ENCODE measurements at places on chromosomes 1 and 21.

DNA sequence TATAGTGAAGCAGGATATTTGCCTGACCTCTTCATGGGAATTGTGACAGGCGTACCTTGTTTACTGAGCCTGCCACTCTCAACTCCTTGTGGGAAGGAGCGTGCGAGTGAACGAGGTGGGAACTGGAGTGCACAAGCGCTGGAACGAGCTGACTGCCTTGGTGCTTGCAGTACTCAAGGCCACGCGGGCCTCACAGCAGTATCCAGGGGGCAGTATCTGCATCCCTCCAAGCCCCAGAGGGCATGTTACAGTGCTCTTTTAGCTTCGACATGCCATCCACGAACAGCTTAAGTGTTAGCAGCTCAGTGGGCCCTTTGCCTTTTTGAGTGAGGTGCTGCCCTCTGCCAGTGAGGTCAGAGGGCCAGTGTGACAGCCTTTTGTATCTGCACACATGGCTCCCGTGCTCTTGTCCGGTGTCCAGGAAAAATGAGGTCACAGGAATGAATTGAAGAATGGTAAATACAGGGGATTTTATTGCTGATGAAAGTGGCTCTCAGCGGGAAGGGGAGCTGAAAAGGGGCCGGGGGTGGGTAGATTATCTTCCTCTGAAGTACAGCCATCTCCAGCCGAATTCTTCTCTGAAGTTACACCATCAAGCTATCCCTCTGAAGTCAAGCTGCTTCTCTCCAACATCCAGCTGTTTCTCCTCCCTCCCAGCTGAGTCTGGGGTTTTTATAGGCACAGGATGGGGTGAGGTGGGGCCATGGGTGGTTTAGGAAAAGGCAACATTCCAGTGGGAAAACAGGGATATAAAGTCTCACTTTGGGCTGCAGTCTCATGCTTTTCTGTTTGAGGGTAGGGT is 69.3 kb downstream of the EPB41 start:
- DNase-seq, result no peak

DNA sequence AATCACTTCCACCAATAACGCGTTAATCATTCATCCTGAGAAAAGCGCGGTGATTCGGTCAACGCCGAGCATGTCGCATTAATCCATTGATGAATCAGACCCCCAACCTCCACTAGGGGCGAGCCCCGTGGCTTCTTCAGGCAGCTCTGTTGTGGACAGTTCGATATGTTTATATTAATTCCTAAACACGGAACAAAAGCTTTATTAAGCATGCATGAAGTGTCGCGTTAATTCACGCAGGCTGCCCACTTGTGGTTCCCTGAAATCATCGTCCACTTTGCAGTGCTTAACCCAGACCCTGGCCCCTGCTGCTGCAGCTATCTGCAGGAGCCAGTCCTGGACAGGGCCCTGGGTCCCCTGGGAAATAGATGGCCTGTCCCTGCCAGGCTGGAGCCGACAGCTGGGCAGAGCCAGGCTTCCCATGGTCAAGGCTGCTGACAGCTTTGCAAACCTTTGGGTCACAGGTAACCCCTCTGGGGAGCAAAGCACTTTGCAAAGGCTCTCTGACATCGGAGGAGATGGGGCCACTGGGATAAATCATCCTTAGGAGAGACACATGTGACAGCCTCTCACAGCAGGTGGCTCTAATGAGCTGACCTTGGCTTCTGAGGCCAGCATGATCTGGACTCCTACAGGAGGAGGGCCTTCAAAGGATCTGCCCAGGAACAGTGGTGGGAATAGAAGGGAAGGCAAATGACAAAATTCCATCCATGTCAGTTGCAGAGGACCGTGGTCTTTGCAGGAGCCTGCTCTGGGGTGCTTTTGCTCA is 137.0 kb upstream of the AJAP1 start:
- DNase-seq, result no peak

GRCh38 chr1:100730130-100730529 is 10.6 kb downstream of the VCAM1 start:
- no peak for DNase-seq

- DNase-seq, result no peak
Measured at GRCh38 chr1:5423109-5423508, 569.1 kb downstream of the NPHP4 start.

- no peak for DNase-seq
Measured at GRCh38 chr1:90340606-90341005, 345.7 kb downstream of the ZNF326 start.

DNA sequence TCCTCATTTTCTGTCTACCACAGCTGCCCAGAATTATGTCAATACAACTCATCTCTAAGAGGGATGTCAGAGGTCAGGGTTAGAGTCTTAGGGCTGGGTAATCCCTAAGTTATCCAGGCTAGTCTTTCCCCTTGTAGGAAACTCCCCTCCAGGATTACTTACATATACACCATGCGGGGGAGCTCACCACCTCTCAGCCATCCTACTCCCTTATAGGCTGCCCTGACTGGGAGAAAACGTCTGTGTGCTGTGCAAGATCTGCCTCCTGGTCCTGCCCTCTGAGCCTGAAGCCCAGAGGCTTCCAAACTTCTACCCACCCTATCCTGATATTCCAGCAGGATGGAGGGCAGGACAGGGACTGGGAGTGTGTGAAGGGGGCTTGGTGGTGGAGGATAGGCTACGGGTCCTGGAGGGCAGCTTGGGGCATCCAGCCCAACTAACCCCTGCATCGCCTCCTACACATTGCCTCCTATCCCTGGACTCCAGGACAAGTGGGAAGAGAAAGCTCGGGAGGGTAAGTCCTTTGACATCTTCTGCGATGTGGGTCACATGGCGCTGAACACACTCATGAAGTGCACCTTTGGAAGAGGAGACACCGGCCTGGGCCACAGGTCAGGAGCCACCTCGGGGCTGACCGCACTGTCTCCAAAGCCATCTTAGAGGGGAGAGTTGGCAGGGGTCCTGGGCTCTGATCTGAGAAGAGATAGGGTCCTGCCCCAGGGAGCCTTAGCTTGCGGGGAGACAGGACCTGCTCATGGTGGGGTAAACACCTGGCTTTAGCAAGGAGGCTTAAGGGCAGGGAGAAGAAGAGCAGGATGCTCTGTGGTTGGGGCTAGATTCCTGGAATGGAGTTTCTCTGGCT is 14.4 kb downstream of the CYP4B1 start:
- DNase-seq, result no peak

- DNase-seq, result peak; percentile 13
Measured at GRCh38 chr1:22275626-22276395, 132.9 kb upstream of the WNT4 start.

- DNase-seq, result no peak
Measured at GRCh38 chr1:62826901-62827300, 43.0 kb downstream of the ATG4C start.

DNA sequence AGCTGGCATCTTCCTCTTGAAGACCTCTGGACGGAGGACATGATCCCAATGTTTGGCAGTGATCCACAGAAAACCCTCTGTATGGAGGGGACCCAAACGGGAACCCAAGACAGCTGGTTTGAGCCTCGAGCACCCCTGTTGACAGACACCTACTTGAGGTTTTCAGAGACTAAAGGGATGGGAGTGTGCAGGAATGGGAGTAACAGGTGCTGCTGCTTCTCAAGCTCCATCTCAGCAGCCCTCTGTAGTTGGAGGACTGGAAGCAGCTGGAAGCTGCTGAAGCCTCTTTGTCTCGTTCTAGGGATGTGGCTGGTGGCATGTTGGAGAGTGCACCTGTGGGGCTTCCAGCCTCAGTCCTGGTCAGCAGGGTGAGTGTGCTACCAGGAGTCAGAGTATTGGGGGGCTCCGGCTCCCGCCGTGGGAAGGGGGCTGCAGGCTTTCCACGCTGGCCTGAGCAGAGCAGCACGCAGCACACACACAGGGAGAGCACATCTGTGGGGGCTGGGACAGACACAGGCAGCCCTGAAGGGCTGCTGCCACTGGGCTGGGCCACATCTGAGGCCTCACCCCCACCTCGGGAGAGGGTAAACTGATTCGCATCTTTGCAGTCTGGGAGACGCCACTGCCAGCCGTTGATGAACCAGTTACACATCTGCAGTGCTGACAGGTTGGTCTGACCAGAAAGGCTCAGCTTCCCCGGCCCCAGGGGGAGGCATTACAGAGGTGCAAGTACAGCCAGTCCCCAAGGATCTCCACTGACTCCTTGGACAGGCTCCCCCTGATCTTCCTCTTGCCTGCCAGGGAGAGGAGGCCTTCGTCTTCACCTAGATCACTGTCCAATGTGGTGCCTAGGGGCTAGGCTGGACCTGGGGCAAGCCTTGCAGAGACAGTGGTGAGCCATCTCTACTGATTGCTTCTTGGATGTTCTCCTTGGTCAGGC is 56.6 kb downstream of the ADSS2 start:
- no peak for DNase-seq

- DNase-seq, result no peak
Measured at GRCh38 chr1:77704736-77705135, 22.3 kb upstream of the ZZZ3 start.

DNA sequence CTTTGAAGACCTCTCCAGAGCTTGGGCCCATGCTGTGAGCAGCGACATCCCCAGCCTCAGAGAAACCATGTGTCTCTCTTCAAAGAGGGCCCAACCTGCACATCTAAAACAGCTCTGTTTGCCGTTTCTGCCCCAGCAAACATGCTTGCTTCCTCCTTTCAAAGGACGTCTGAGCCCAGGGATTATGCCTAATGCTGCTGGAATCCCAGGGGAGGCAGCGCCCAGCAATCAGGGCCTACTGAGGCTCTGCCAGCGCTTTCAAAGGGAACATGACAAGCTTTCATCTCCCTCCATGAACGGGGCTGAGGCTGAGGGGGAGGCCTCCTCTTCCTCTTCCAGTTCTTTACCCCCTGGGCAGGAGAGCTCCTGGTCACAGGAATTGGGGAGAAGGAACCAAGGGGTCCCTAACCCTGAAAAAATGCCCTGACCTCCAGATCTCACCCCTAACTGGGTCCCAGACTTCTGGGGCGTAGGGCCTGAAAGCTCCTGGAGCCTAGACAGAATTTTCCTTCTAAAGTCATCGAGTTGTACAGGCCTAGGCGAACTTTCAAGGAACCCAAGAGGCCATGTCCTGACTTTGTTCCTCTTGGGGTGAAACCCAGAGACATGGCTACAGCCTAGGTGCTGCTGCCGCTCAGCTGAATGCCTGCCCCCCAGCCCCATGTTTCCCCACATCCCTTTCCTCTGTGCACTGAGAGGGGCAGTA is 13.4 kb upstream of the ASCL5 start:
- DNase-seq, result no peak

- DNase-seq, result no peak
Measured at GRCh38 chr1:17213148-17213781, 8.3 kb downstream of the PADI1 start.

GRCh38 chr1:219126377-219126776 is 47.3 kb upstream of the LYPLAL1 start:
- DNase-seq, result no peak

GRCh38 chr1:41870076-41870562 is 48.6 kb downstream of the HIVEP3 start:
- DNase-seq, result no peak

DNA sequence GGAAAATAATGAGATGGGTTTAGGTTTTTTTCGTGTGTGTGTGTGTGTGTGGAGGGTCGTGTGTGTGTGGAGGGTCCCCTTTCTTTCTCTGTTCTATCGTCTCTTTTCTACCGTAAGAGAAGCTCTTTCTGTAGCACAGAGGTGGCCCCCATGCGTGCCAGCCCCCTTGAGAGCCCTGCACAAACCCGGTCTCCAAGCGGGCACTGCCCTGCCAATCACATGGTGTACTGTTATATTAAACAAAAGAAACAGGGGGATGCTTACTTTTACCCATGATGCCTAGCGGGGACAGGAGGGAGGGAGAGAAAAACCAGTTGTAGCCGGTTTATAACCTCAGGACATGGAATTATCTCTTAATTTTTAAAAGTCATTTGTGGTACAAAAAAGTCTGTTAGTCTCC is 41.0 kb downstream of the GATAD2B start:
- DNase-seq, result no peak

GRCh38 chr1:210003501-210003900 is 65.5 kb downstream of the SYT14 start:
- DNase-seq, result no peak

DNA sequence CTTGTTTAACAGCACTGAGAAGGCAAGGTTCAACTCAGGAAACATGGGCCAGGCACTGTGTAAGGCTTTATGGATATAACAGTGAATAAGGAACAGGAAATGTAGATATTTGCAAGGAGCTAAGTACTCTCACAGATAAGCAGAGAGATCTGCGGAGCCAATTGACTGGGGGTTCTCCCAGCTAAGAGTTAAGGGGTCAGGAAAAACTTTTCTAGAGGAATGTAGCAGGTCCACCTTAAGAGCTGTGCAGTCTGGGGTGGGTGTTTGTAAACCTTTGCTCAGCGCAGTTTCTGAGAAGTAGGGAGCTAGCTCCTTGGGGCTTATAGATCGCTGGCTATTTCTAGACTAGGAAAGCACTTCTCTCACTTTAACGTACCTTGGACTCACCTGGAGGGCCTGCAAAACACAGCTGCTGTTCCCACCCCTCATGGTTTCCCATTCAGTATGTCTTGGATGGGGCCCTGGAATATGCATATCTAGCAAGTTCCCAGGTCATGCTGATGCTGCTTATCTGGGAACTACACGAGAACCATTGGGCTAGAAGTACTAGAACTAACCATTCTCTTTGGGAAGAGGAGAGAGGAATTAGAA is 51.7 kb downstream of the TLCD4 start:
- DNase-seq, result no peak

GRCh38 chr1:34362949-34363348 is 186.2 kb downstream of the C1orf94 start:
- no peak for DNase-seq

DNA sequence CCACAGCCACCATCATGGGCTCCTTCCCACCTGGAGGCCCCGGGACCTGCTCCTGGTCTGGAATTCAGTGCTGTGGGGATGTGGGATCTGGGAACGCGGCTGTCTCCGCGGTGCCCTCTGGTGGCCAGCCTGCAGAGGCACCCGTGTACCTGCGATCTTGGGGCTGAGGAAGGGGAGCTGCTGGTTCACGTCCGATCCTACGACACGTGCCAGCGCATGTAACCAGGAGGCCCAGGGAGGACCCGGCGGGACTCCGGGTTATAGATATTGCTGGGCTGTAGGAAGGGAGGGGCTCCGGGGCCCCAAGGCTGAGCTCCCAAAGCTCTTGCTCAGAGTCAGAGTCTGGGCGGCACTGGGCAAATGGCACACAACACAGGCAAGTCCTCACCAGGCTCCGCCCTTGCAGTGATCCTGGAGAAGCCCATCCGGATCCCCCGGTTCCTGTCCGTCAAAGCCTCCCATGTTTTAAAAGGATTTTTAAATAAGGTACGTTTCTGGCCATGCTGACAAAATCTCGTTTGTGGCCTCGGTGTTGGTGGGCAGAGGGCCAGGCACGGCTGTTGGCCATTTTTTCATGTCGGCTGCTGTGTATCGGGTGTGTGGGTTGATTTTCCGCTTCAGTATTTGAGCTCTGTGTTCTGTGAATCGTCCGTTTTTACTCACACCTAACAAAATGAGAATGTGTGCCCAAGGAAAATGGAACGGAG is 20.1 kb downstream of the FAAP20 start:
- peak; percentile 41 for DNase-seq

GRCh38 chr21:35091496-35091895 is 42.4 kb upstream of the RUNX1 start:
- no peak for DNase-seq

GRCh38 chr1:150192012-150192411 is 42.3 kb downstream of the PLEKHO1 start:
- DNase-seq, result no peak

- DNase-seq, result no peak
Measured at GRCh38 chr1:61269602-61270001, 187.2 kb downstream of the NFIA start.
